ENCODE measurements at places on chromosomes 4 and X.

DNA sequence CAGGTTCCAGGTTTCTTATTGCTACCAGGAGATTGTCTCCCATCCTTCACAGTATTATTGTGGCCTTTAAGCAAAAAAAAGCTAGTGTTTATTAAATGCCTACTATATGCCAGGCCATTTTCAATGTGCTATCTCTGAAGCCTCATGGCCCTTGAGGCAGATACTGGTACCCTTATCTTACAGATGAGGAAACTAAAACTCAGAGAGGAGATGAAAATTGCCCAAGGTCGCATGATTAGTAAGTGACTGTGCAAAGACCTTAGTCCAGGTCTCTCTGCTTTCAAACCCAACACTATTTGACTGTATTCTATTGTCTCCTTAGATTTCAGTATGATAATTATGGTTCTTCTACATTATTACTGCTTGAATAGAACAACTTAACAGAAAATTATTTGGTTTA lies 717.9 kb upstream of the AMOT start:
- no peak for DNase-seq

GRCh38 chr4:158673633-158674032 lies 1.5 kb downstream of the ETFDH start:
- DNase-seq: no peak

GRCh38 chr4:73387552-73387951 lies 16.5 kb upstream of the ALB start:
- no peak for DNase-seq

GRCh38 chr4:6393544-6394475 lies 78.6 kb downstream of the PPP2R2C start:
- DNase-seq: no peak

GRCh38 chrX:69305333-69306062 lies 140.2 kb upstream of the PJA1 start:
- DNase-seq: no peak

GRCh38 chr4:129167640-129168260 lies 71.8 kb downstream of the C4orf33 start:
- no peak for DNase-seq

GRCh38 chrX:151000861-151001331 lies 17.8 kb downstream of the HMGB3 start:
- no peak for DNase-seq

- no peak for DNase-seq
Observed at GRCh38 chrX:40844471-40844870, 109.1 kb upstream of the MED14 start.

Measured in NCI-H187 treated with DMSO at 0.1 percent for 48 hours (cell line).